Prostate gland (tissue), 2 donors: ENCODE measurements at places on chromosomes 12 and 14. TPM values are rescaled to one million over a fixed set of nuclear protein-coding genes. Genes with fewer than 3 reads are reported as not detected.

- peak; percentile 75 for DNase-seq
Observed at GRCh38 chr14:103522649-103523574, at the start of gene CKB. CKB (minus strand) TSS chr14:103522830; CDS start chr14:103522493, 337 bp downstream.

Gene TPH2
- total RNA-seq: not detected

DNA sequence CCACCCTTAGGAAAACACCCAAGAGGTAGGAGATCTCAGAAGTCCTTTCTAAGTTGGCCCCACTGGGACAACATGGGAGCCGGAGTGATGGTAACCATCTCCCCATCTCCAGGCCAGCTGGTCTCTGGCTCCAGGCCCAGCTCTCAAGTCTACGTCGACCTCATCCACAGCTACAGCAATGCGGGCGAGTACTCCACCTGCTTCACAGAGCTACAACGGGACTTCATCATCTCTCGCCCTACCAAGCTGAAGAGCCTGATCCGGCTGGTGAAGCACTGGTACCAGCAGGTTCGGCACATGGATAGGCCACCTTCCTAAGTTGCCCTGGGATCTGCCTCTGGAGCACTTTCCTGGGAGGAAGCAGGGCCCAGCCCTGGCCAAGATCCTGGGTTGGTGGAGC lies 11.0 kb upstream of the OAS2 start:
- no peak for DNase-seq

DNA sequence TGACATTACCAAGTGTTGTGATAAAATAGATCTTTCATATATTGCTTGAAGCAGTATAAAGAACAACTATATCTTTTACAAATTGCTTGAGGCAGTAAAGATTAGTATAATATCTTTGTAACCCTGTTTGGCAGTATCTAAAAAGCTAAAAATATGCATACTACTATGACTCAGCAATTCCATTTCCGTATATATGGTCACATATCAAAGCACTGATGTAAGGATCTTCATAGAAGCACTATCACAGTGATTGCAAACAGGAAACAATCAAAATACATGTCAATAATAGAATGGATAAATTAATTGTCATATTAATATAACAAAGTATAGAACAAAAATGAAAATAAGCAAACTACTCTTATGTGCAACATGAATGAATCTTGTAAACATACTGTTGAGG lies 158.4 kb upstream of the IGF1 start:
- no peak for DNase-seq

Gene NELL2
- 5.8 TPM for total RNA-seq

- no peak for DNase-seq
Observed at GRCh38 chr12:6330192-6330591, 11.7 kb downstream of the TNFRSF1A start.

DNA sequence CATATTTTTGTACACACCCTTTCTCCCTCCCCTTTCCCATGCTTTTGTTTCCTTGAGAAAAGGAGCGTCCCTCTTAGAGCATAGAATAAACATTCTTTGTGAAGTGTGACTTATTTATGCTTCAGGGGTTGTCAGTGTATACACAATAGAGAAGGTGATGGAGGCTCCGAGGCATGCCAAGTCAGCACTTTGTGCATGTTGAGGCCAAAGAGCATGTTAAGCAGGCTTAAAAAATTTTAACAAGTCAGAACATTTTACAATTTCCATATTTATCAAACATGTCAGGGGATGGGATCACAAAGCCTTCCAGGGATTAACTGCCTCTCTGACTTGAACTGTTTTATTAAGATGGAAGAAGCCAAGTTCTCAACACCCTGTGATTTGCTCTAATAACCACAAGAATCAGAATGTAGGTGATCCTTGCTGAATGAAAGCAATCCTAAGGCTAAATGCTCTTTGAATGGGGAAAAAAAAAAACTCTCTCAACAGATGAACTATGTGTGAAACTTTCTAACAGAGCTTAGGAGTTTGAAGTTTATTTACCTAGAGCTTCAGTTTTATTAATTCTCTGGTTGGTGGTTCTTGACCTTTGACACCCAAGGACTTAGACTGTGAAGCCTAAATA lies 223.1 kb downstream of the RAD51B start:
- DNase-seq: peak; percentile 50

DNA sequence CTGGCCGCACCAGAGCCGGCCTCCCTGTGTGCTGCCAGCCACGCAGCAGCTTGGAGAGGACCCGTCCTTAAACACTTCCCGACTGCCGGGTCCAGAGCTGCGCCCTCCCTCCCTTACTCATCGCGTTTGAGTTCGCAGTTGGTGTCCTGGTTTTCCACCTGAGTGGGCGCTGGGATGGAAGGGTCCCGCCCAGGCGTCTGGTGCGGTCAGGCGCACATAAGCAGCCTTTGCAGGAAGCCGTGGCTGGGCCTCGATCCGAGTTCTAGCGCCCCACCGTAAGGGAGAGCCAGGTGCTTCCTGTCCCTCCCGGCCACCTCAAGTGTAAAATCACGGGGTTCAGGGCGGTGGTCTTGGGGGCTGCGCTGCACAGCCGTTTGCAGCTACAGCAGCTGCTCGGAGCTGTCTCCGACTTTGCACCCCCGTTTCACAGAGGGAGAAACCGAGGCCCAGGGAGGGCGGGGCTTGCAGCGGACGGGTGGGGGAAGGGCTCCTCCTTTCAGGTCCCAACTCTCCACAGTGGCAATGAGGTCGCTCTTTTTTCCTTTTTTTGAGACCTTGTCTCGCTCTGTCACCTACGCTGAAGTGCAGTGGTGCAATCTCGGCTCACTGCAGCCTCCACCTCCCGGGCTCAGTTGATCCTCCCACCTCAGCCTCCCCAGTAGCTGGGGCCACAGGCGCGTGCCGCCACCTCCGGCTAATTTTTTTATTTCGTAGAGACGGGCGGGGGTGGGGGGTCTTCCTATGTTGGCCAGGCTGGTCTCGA lies 51.3 kb downstream of the LRCOL1 start:
- no peak for DNase-seq

Gene PEBP1
- 538 TPM for total RNA-seq

DNA sequence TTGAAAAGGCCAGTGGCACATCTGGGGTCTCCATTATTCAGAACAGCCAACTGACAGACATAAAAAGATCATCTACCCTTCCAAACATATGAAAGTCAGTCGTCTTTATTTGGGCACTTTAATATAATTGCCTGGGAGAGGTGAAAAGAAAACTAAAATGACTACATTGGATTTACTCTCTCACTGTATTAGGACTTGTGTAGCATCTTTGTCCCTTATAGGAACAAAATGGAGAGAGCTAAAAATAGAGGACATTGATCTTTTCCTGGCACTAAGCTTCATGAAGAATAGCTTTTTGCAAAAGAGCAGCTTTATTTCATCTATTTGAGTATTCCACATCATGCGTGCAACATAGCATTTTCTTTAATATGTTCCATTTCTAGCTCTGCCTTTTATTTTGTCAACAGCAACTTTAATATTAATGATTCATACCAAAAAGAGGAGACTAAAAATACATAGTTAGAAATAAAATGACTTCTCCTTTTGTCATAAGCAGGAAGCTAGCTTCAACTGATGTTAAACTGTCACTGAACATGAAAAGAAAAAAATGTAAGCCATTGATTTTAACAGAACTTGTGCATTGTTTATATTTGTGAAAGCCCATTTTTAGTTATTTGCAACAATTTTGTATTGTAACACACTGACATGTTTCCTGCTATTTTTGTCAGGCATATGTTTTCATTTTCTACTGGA lies 254.6 kb downstream of the SEC23A start:
- no peak for DNase-seq

- DNase-seq: peak; percentile 28
Observed at GRCh38 chr12:15151161-15152091, 69.8 kb downstream of the RERG start.
